A549 (cell line): ENCODE measurements at places on chromosomes 11 and 22.

DNA sequence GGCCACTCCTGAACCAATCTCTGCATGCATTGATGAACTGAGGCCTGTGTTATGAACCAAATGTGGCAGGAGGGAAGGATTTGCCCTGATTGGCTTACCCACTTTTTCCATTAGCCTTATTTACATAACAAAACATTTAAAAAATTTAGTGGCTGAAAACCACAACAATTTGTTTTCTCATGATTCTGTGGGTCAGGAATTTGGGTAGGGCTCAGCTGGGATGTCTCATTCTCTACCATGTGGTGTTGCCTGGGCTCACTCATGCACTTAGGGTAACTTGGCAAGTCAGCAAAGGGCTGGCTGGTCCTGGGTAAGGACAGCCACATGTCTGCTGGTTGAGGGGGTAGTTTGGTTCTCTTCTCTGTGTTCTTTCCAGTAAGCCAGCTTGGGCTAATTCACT, 35.1 kb upstream of the CYP2R1 start:
- DNase-seq = no peak

GRCh38 chr11:78846269-78846668, 271.6 kb upstream of the NARS2 start:
- DNase-seq = no peak

DNA sequence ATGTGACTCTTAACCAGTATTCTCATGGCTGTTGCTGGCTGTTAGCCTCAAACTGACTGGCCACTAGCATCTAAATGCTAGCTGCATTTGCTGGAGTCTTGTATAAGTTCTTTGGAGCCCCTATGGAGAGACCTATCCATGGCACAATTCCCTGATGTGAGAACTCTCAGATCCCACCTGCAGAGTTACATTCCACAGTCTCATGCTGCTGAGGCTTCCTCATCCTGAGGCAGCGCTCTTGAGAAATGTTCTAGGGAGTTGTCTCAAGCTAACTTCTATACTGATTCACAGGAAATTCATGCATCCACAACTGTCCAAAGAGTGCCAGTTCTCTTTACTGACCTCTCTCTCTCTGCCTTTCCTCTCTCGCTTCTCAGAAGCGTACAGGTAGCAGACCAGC, 218.0 kb upstream of the PITPNB start:
- no peak for DNase-seq

DNA sequence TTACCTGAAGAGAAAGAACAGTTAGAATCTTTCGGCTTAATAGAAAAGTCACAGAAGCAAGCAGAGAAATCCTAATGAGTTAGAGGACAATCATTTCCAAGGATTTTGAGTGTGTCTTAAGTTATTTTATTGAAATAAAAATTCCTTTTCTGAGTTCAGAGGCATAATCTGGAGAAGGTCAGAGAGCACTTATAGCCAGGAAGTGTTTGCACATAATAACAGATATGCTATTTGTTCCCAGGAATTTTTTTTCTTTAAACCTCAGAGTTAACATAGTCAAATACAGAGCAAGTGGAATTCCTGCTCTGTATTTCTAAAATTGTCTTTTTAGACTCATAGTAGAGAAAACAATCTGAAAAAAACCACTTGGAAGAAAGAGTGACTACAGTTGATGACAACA, 74.3 kb downstream of the SNX19 start:
- DNase-seq = no peak

DNA sequence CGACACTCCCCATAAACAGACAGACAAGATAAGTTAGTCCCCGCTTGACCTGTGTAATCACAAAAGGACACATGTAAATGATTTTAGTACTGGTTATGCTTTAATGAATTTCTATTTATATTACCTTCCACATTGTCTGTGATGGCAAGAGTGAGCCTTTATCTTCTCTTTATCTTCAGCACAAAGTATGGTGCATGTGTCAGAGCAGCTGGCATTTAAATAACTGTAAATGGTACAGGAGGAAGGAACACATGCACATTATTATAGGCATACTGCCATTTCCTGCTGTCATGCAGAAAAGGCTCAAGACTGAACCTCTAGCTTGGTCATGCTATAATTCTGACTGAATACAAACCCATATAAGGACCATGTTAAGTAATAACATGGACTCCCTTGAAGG, 1342.7 kb upstream of the TENM4 start:
- no peak for DNase-seq

GRCh38 chr22:46007003-46007847, 30.3 kb upstream of the WNT7B start:
- DNase-seq = peak; percentile 66

DNA sequence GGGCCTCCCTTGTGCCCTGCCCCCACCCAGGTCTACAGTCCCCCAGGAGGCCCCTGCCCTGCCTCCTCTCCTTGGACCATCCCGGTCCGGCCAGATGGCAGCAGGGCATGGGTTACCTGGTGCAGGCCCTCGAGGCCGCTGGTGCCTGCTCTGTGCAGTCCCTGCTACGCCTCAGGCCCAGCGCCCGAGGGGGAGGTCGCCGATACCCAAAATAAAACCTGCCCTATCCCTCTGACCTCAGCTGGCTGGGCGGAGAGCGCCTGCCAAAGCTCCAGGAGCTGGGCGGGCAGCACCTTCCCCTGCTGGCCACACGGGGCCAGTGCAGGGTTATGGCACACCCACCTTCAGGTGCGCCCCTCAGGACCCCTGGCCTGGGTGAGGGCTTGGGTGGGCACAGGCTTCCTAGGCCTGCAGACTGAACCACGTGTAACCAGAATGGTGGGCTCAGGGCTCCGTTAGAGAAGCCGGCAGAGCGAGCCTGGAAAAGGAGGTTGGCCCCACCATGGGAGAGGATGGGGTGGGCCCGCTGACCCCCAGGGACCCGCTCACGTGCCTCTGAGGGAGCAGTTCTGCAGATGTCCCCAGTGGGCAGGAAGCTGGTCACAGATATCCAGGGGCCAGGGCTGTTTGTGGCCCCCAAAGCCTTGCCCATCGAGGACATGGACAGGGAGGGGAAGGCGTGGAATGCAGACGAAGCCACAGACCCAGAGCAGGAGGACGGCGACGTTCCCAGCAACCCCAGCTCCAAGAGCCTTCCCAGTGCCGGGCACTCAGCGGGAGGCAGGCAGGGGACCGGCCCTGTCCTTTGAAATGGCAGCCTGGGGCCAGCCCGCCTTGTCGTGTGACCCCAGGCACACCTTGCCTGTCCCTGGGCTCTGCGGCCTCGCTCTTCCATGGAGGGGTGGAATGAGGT, 1.7 kb upstream of the TNNT3 start:
- no peak for DNase-seq

GRCh38 chr11:22787551-22788162, 41.9 kb downstream of the SVIP start:
- peak; percentile 8 for DNase-seq

DNA sequence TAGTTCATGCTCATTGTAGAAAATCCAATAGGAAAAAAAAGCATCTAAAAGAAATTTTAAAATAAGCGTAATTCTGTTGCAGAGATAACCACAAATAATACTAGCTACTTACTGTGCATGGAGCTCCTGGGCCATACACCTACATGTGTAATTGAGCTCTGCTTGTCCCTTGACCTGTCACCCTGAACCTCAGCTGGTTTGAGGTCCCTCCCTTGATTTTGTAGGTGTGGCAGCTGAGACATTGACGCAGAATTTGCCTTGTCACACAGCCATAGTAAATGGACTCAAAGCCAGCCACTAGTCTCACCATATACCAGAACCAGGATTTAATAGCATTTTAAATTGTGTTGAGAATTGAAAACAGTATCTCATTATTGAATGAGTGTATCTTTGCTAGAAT, 135.3 kb downstream of the MORC2 start:
- peak; percentile 56 for DNase-seq

- peak; percentile 89 for DNase-seq
These were observed 41.0 kb upstream of the APLNR start for GRCh38 chr11:57277845-57278720.

DNA sequence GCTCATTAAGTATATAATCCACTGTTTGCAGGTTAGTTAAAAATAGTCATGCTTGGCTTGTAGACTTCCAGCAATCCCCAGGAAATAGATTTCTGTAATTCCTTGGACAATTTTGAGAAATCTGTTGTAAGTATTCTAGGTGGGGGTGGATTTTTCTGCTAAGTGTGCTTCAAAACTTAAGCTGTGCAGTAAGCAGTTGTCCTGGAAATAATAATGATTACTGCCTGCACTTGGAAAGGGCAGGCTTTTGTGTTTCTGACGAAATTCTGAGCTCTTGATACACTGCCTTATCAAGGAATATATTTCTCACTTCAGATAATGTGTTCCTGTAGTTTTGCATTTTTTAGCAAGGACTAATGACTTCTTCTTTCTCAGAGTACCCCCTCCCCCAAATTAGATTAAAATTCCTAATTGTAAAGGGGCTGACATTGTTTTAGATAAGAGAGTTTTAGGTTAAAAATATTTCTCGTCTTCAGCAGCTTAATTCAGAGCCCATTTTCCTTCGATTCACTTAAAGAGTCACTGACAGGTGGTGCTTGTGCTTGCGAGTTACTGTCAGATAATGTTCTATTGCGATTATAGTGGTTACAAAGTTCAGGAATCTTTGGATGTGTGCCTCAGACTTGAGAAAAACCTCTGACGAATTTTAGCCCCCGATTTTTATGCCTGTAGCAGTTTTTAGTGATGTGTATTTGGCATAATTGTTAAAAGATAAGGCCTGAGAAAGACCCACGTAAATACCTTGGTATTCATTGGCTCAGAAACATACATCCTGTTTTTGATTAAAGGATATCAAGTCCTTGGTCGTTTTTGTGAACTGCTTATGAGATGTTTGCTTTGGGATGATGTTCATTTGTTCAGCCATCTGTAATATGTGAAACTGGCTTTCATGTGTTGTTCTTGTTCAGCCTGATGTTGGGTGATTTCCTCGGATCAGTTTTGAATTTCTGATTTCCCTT, 120.5 kb downstream of the HIPK3 start:
- DNase-seq = no peak

- DNase-seq = no peak
These were observed 26.5 kb downstream of the PGA5 start for GRCh38 chr11:61267437-61267841.

GRCh38 chr11:121391914-121392313, 60.2 kb upstream of the SORL1 start:
- DNase-seq = no peak
